Pericardium fibroblast (primary cell): ENCODE measurements at places on chromosomes 3 and 15. TPM values are rescaled to one million over a fixed set of nuclear protein-coding genes. Genes with fewer than 3 reads are reported as not detected.

Gene NRG4
- under 0.01 TPM in 1 of 2 replicates, not detected in the other for total RNA-seq

Gene ISL2
- total RNA-seq: 0.12 and 0.34 TPM in 2 replicates

Gene CKMT1A
- total RNA-seq: not detected in 2 replicates

Gene CPNE9
- total RNA-seq: not detected in 2 replicates

Gene TRANK1
- total RNA-seq: 9.1 and 14.3 TPM in 2 replicates

Gene SLC12A1
- not detected in 2 replicates for total RNA-seq

Gene LRRC31
- total RNA-seq: not detected in 2 replicates

Gene ATP2B2
- total RNA-seq: not detected in 2 replicates

Gene SI
- not detected in 2 replicates for total RNA-seq

Gene IL17RD
- 5.4 and 27.3 TPM in 2 replicates for total RNA-seq

Gene C3orf22
- total RNA-seq: not detected in 2 replicates

Gene GALNT15
- total RNA-seq: 1.3 and 20.2 TPM in 2 replicates

Gene ZMAT3
- 10.7 and 32.9 TPM in 2 replicates for total RNA-seq

Gene P3H2
- total RNA-seq: 6.5 and 7.6 TPM in 2 replicates

Gene CPLX3
- not detected in 2 replicates for total RNA-seq

Gene CXCR6
- total RNA-seq: not detected in 2 replicates
